Anterior cingulate cortex (tissue), 58 donors: ENCODE measurements at places on chromosomes 11 and 22.

DNA sequence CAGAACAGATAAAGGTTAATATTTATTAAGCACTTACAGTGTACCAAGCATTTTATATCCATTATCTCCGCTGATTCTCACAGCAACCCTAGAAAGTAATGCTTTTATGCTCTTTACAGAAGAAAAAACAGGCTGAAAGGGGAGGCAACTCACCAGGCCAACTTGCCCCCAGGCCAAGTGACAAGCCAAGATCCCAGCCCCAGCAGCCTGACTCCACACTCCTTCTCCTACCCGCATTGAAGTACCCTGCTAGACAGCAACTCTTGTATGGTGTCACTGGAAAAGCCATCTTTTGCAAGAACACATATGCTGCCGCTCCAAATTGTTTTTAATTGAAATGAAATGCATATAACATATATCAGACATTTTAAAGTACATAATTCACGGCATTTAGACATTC, 25.6 kb downstream of the SMCO4 start:
- DNase-seq: no peak

DNA sequence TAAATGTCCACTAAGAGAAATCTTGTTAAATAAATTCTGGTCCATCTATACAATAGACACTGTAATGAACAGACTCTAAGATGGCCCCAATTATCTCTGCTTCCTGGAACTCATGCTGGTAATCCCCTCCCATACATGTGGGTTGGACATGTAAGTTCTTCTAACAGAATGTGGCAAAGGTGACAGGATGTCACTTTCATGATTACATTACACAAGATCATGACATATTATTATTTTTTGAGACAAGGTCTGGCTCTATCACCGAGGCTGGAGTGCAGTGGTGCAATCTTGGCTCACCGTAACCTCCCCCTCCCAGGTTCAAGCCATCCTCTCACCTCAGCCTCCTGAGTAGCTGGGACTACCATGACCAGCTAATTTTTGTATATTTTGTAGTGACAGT, 14.6 kb upstream of the NDUFC2 start:
- no peak for DNase-seq

DNA sequence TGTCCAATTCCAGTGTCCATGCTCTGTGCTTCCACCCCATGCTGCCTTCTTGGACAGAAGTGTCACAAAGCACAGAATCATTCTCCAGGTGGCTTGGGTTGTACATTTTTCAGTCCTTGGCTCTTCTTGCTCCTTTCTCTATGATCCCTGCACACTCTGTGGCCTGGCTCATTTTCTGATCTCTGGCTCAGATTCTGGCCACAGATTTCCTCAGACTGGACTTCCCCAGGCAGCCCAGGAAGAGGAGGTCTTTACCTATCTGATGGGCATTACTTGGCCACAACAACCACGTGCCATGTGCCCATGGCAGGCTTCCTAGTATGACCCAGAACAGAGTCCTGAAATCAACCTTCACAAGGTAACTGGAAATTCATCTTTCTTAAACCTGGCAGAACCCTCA, 27.2 kb downstream of the SYTL2 start:
- no peak for DNase-seq

GRCh38 chr11:44143987-44144909, 48.8 kb downstream of the EXT2 start:
- DNase-seq: no peak

DNA sequence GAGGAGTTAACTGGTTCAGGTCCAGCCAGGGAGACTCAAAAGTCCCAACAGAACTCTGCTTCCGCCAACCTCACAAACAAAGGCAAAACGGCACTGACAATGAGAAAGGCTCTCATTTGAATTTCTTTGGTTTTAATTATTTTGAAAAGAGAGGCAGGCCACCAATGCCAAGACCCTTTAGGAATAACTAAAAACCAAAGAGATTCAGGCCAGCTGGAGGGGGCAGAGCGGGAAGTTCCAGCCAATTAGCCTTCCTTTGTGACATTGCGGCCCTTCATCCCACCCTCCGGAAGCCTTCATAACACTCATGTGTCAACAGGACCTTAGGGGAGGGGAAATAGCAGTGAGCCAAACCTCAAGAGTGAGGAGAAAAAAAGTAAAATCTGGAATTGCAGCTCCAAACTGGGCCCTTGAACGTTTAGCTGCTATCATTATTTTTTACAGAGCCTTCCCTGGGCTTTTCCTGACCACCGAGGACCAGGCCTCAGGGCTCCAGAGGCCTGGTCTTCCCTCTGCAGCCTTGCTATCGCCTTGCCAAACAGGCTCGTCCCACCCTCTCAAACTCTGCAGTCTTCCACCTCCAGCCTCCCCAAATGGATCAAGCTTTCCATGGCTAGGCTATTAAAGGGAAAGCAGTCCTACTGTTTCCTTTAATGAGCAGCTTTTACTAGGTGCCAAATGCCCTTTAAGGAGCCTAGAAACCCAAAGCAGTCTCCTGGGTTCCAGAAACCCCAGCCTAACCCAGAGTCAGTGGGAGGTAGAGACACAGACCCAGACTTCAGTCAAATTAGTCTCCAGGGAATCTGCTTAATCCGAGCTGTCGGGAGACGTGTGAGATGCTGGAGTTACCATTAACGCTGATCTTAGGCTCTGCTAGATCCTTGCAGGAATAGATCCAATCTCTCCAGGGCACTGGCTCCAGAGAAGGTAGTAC, 114.2 kb downstream of the CCDC34 start:
- DNase-seq: peak; percentile 63

GRCh38 chr11:102407901-102408300, 44.7 kb downstream of the TMEM123 start:
- no peak for DNase-seq

DNA sequence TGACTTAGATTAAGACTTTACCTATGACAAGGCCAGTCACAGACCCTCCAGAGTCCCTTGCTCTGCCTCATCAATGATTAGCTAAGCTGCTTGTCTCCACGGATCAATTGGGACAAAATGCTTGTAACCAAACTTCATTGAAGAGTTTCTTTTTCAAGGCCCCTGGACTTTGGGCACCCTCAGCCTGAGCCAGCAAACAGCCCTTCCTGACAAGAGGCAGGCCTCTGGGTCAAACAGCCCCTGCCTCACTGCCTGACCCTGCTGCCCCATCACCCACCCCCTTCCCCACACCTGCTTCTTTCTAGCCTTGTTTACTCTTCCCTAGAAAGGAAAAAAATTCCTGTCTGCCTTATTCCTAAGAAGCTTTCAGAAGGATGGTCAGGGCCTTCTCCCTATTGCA, 26.3 kb upstream of the CDON start:
- DNase-seq: no peak

DNA sequence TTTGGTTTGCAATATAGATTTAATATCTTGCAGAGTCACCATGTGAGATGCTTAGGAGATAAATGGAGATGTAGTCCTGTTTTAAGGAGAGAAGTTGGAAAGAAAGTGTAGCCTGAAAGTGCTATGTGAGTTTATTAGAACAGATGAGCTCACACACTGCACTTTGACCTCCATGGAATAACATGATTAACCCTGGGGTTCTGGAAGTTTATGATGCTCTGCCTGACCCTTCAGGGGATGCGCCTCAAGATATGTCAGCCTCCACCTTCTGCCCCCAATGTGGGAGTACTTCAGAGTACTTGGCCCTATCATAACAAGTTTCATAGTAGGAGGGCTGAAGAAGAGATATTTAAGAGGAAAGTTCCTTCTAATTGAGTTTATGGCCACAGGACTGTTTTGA, 23.3 kb upstream of the TRIM21 start:
- DNase-seq: no peak

GRCh38 chr11:125305345-125305744, 140.8 kb downstream of the PKNOX2 start:
- DNase-seq: no peak

GRCh38 chr11:113894421-113894996, 10.1 kb upstream of the HTR3B start:
- DNase-seq: no peak

- DNase-seq: no peak
Observed at GRCh38 chr11:117457031-117457785, 129.6 kb downstream of the CEP164 start.

- no peak for DNase-seq
Observed at GRCh38 chr22:21823740-21824444, 43.6 kb downstream of the MAPK1 start.

DNA sequence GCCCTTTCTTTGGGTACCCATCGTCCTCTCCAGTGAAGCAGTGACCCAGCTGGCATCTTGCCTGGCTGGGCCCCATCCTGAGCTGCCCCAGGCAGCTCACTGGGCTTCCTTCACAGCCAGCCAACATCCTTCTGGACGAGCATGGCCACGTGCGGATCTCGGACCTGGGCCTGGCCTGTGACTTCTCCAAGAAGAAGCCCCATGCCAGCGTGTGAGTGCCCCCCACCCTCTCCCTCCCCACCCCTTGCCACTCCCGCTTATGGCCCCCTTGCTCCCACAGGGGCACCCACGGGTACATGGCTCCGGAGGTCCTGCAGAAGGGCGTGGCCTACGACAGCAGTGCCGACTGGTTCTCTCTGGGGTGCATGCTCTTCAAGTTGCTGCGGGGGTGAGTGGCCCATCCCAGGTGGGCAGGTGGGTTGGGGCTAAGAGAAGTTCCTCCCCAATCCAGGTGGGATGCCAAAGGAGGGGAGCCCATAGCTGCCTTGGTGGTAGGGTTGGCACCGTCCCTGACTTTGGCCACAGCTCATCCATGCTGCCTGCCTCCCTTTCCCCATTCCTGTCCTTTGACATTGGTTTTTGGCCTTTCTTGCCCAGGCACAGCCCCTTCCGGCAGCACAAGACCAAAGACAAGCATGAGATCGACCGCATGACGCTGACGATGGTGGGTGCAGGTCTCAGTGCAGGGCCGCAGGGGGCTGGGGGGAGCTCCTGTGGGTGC, 6.8 kb upstream of the ANKRD13D start:
- DNase-seq: no peak

- DNase-seq: peak; percentile 75
Observed at GRCh38 chr11:121451986-121452608, at the start of gene SORL1. SORL1 (plus strand) TSS chr11:121452314; CDS start chr11:121452332, 18 bp downstream.

DNA sequence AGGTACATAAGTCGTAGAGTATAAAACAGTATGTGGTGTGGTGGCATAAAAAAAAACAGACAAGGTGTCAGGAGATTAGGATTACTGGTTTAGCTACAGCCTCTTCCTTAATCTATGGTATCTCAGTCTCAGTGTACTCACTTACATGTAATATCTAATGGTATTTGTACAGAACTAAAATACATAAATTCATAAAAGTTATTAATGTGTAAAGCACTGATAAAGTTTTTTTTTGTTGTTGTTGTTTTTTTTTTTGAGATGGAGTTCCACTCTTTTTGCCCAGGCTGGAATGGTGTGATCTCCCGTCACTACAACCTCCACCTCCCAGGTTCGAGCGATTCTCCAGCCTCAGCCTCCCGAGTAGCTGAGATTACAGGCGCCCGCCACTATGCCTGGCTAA, 2.9 kb downstream of the PTS start:
- no peak for DNase-seq

DNA sequence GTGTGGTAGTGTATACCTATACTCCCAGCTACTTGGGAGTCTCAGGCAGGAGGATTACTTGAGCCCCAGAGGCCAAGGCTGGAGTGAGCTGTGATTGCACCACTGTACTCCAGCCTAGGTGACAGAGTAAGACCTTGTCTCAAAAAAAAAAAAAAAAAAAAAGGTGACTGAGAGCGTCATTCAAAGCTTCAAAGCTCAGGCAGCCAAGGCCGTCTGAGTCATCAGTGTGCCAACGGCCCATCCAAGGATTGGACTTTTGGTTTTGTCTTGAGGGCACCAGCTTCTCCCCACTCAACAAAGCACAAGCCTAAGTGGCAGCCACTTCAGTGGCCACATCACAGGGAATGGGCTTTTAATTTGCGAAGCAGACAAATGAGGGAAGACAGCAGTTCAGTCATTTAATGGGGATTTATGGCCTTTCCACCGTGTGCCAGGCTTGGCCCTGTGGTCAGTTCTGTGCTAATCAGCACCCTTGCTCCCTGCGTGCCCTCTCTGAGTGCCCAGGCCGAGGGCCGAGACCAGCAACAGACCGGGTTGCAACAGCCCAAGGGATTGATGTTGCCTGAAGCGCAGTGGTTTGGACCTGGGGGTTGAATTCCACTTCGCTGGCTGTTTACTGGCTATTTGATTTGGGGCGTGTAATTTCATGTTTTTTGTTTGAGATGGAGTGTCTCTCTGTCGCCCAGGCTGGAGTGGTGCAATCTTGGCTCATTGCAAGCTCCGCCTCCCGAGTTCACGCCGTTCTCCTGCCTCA, 30.2 kb upstream of the CRYBB3 start:
- DNase-seq: no peak

GRCh38 chr11:104853276-104853675, 45.0 kb downstream of the CASP12 start:
- DNase-seq: no peak

DNA sequence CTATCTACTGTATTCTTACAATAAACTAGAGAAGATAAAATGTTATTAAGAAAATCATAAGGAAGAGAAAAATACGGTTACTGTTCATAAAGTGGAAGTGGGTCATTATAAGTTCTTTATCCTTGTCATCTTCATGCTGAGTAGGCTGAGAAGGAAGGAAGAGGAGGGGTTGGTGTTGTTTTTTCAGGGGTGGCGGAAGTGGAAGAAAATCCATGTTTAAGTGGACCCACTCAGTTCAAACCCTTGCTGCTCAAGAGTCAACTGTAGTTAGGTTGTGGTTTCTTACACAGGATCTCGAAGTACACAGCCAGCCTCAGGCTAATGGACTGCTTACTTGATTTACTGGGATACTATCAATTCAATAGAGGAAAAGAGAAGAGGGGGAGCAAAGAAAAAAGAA, 63.1 kb downstream of the PIWIL4 start:
- DNase-seq: no peak

GRCh38 chr11:44915621-44916020, 35.1 kb downstream of the TP53I11 start:
- no peak for DNase-seq

DNA sequence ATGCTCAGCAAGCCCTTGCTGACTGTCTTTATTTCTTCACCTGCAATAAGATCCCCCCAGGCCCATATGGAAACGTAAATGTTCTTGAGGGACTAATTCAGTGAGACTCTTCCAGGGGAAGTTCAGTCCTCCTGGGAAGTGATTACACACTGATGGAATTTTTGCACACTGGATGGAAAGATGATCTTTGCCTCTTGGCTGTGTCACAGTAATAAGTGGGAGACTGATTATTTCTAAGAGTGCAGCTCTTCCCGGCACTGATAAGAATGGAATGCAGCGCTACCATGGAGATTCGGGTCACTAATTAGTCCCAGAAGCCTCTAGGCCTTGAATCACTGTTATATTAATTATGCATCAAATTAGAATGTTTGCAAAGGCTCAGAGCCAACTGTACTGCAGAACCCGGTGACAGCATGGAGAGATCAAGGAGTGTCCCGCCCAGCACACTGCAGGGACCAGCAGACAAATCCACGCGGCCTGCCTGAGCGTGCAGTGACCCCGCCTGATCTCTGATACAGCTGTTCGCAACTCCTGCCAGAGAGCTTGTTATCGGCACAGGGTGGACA, 178.3 kb downstream of the SNX19 start:
- no peak for DNase-seq

- no peak for DNase-seq
Observed at GRCh38 chr11:63791495-63792167, 21.6 kb upstream of the SPINDOC start.

DNA sequence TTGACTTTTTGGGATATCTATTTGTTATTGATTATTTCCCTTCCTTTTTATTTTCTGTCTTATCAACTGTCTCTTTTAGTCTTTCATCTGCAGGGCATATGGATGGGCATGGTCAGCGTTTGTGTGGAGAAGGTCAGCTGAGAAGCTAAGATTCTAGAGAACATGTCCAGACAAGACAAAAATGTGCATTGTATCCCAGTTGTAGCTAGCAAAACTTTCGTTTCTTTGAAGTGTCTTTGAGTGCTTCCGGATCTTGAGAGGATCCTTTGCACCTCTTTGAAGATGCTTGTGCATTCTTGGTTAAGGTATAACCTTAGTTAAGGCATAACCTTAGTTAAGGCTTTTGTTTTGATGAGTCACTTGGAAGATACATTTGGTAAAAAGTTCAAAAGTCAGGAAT, 329.9 kb upstream of the LRRC4C start:
- no peak for DNase-seq
